Renal cortical epithelial cell (primary cell): ENCODE measurements at places on chromosomes 4 and X. TPM values are rescaled to one million over a fixed set of nuclear protein-coding genes. Genes with fewer than 3 reads are reported as not detected.
A peak's percentile ranks its signal among the peaks of the same experiment; 100 is the strongest.

DNA sequence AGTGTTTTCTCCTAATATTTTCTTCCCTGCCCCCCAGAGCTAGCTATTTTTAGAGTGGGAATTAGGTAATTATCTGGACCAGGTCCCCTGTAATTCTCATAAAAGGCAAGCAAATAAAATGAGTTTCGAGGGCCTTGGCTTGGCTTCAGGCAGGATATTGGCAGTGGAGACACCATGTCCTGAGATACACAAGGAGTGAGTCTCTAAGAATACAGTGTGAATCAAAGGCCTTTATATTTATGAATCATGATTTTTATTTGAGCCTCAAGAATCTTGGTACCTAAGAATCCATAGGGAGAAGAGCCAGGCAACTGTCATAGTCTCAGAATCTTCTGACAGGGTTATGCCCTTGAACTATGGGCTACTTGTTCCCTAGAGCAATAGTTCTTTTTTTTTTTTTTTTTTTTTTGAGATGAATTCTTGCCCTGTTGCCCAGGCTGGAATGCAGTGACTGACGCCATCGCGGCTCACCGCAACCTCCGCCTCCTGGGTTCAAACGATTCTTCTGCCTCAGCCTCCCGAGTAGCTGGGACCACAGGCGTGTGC is 205.4 kb downstream of the LDB2 start:
- DNase-seq = no peak

DNA sequence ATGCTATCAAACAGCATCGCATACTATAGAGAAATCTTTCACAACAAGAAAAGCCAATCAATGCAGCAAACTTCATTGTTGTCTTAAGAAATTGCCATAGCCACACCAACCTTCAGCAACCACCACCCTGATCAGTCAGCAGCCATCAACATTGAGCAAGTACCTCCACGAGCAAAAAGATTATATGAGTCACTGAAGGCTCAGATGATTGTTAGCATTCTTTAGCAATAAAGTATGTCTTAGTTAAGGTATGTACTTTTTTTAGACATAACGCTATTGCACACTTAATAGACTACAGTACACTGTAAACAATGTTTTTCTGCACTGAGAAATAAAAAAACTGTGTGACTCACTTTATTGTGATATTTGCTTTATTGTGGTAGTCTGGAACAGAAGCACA is 37.8 kb upstream of the FUNDC1 start:
- peak; percentile 54 for DNase-seq

GRCh38 chrX:148865277-148866210 is 365.1 kb downstream of the AFF2 start:
- no peak for DNase-seq

DNA sequence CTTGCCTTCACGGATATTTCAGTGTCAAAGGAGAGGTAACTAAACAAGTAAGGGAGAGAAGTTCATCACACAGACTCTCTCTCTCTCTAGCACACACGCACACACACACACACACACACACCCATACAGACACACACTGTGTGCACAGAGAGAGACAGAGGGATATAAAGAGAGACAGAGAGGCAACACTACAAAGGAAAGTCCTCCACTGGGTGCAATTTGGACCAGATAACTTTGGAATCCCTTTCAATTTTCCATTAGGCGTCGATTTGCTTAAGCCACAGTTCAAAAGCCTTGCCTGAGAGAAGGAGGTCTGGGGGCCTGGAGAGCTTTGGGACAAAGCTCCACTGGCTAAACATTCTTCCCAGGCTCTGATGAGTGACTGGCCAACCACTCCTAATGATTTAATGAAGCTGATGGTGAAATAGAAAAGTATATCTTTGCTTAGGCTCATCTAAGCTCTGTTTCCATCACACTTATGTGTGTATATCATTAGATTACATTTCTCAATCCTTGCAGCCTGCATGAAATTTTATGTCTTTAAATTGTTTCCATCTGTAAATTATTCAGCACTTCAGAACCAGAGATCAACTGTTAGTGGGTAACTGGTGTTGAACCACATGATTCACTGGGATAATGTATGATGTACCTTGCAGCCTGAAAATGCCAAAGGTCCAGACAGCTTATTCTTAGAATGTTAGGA is 180.8 kb downstream of the MAGEB17 start:
- no peak for DNase-seq

GRCh38 chr4:150668824-150669223 is 86.9 kb downstream of the MAB21L2 start:
- DNase-seq = no peak

DNA sequence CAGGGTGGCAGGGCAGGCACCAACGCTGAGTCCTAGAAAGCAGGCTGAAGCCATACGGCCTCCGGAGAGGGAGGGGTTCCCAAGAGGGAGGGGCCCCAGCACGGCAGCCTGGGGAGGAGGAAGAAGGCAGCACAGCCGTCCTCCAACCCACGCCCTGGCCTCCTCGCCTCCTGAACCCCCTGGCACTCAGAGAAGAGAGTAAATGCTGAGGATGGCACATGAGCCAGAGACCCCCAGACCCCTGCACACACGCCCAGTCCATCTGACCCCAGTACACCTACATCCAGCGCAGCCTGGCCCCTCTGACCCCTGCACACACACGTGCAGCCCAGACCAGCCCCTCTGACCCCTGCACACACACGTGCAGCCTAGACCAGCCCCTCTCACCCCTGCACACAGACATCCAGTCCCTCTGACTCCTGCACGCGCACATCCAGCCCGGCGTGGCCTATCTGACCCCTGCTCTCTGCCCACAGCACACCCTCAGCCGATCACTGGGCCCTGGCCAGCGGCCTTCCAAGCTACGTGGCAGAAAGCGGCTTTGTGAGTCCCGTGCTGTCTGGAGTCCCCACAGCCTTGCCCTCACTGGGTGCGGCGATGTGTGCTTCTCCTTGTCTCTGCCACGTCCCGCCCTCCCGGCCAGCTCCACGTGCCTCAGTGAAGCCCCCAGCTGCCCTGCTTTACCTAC is 18.5 kb downstream of the ATP5ME start:
- DNase-seq = no peak

DNA sequence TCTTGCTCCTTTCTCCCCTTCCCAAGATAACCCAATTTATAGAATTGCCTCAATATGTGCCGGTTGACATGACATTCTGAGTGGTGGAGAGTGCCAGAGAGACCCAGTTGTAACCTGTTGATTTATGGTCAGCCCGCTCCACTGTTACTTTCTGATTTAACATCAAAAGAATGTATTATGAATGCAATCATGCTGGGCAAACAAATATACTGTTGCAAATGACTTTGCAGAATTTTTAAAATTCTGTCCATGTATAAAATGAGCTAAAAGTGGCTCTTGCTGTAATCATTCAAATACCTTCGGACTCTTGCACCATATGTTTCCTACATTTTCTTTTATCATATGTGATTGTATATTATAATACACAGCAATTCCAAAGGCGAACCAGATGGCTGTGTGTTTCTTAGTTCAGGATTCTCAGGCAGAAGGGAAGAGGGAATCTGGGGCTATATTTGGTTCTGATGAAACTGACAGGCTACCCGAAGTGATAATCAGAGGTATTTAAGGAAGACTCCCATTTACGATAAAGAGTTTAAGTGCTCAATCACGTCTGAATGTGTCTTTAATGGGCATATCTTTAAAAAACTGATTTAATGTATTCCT is 131.7 kb downstream of the CLCN4 start:
- DNase-seq = no peak

GRCh38 chrX:9569876-9570301 is 105.0 kb downstream of the TBL1X start:
- peak; percentile 49 for DNase-seq

GRCh38 chr4:15333692-15334633 is 93.9 kb upstream of the C1QTNF7 start:
- DNase-seq = peak; percentile 91

DNA sequence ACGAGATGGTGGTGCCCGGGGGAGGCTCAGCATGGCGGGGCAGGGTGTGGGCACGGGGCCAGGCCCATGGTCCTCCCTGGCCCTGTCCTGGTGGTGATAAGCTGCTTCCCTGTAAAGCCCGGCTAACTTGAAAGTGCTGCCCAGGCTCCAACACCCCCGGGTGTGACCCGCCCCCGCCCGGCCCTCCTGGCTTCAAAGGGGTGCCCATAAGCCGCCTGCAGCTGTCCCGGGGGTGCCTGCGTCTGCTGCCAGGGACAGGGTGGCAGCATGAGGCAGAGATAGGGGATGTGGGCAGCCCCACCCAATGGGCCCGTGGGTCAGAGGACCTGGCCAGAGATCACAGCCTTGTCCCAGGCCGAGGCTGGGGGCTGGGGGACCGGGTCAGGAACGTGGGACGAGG is 18.1 kb downstream of the FGFRL1 start:
- no peak for DNase-seq

- no peak for DNase-seq
Measured at GRCh38 chrX:149513825-149514428, 8.8 kb upstream of the IDS start.

DNA sequence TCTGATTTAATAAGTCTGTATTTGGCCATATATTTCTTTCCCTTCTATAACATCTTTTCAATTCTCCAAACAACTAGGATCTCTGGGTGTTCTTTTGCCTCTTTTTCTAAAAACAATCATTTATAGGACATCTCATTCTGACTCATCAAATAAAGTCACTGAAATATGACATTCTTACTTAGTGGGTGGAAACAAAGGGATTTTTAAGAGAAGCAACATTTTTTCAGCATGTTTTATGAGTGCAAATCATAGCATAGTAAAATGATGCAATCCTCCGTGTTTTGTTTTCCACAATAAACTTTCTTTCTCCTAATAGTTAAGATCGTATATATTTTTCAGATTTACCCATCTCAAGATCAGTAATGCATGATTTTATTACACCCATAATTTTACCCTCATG is 179.8 kb downstream of the SPCS3 start:
- peak; percentile 72 for DNase-seq

- DNase-seq = no peak
Measured at GRCh38 chr4:180665481-180665880, 1577.7 kb upstream of the TENM3 start.

DNA sequence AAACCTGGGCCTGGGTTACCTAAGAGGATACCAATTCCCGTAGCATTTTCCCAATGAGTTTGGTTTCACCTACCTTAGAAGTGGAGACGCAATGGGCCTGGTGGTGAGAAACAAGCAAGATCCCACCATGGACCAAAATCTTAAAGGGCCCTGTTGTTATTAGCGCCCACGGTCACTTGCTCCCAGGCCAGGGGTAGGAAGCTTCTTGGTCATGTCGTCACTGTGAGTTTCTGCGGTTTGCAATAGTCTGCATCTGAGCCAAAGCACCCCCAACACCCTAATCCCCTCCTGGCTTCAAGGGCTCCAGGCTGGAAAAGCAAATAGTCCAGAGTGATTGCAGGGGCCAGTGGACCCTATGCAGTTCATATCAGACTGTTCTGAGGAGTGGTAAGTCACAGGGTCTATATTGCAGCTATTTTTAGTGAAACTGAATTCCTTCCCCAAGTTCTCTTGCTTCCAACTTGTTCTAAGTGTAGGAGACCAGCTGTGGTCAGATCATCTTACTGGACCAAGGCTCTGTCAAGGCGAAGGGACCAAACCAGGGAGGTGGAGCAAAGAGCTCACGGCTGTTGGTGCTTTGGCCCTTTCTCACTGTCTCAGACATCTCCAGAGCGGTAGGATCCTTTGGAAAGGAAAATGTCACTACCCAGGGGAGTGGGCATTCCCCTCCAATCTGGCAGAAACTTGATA is 307.9 kb upstream of the F9 start:
- DNase-seq = no peak

DNA sequence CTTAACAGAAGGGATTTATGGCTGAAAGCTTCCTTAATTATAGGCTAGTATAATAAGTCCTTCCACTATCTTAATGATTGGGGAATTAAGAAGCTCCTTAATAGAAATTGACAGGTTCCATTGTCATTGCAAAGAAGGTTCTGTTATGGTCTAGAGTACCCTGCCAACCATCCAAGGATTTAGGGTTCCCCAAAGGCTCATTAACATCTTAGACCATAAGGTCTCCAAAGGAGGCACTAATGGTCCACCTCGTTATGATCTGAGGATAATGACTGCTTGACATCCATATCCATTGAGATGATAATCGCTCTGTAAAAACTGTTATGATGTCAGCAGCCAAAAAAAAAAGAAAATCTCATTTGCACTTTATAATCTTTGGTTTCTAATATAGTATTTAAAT is 441.6 kb downstream of the GBA3 start:
- no peak for DNase-seq

DNA sequence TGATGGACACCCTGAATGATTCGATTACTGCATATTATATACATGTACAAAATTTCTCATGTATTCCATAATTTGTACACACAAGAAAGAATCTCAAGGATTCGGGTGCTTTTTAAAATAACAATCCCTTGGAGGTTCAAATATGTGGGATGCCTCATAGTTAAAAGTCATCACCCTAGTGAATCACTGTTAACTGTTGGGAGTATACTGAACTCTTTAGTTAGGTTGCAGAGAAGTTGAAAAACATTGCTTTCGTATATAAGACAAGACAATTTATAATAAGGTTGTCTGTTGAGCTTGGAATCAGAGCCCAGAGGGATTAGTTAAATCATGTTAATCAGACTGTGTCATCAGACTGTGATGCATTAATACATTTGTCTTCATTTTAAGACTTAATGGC is 15.6 kb downstream of the DCK start:
- no peak for DNase-seq

- no peak for DNase-seq
Measured at GRCh38 chrX:136687457-136687856, 39.5 kb downstream of the CD40LG start.

- peak; percentile 44 for DNase-seq
Measured at GRCh38 chrX:104310090-104310489, 55.4 kb upstream of the ESX1 start.

DNA sequence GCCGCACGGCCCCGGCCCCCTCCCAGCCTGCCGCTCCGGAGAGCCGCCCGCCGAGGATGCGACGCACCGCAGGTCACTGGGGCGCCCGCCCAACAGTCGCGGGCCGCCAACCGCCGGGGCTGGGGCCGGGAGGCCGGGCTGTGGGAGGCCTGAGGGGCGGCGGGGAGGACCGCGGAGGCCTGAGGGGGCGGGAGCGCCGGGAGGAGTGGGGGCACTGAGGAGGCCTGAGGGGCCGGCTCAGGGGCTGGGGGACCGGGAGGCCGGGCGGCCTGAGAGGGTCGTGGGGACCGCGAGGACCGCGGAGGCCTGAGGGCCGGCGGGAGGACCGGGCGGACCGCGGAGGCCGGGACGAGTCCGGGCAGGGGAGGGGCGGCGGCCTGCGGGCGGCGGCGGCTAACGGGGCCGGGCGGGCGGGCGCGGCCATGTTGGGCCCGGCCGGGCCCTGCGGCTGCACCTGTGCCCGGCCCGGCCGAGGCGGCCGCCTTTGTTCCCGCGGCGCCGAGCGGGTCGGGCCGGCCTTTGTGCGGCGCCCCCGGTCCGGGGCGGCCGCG is 353 bp downstream of the NSD2 start:
- DNase-seq = no peak

Gene TRPC3
- total RNA-seq = not detected in 2 replicates

Gene ANXA10
- not detected in 2 replicates for total RNA-seq

Gene AMBN
- total RNA-seq = not detected in 2 replicates

Gene FRG2
- total RNA-seq = not detected in 2 replicates

Gene USP17L26
- total RNA-seq = not detected in 2 replicates

Gene VCX2
- not detected in 2 replicates for total RNA-seq

Gene GAGE10
- not detected in 2 replicates for total RNA-seq

Gene SYTL5
- under 0.01 and 2.4 TPM in 2 replicates for total RNA-seq

Gene GPR50
- not detected in 2 replicates for total RNA-seq

Gene NFKB1
- 53.7 and 68.9 TPM in 2 replicates for total RNA-seq

Gene SLC7A11
- 2.9 and 11.1 TPM in 2 replicates for total RNA-seq

Gene XKRX
- total RNA-seq = 0.17 and 0.30 TPM in 2 replicates

Gene BLTP1
- total RNA-seq = 43.9 and 122 TPM in 2 replicates
